ENCODE measurements at places on chromosomes 7 and 10.

DNA sequence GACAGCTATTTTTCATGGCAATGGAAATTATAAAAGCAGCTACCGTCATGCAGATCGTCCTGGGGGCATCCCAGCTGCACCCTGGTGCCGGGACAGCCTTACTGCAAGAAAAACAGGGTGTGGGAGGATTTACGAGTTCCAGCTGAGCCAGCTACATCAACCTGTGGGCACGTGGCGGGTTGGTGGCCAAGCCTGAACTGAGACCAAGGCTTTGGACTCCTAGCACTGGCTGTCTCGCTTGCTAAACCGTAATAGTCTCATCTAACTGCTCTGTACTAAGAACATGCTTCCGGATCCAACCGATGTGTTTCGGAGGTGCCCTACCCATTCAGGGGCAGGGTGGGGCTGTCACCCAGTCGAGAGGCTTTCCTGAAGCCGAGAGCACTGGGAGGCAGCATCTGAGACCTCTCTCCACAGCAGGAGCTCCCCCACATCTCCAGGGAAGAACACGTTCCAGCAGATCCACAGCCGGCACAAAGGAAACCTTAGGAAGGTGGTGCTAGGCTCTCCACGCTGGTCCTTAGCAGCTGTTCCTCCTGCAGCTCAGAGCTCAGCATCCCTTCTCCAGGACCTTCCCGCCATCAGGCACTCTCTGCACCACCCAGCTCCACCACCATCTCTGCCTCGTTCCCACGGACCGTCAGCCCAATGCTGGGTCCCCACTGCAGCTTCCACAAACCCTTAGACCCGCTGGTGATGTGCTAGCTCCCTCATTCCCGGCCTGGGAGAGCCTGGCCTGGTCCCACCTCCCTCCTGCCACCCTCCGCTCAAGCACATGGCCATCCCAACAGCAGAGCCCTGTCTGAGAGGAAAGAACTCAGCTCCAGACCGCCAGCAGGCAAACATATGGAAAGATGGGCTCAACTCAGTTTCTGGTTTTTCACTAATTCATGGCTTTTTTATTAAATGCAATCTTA is 158.5 kb downstream of the PTPRN2 start:
- peaks cover 7% of the 10 kb centered on the region for H3K4me1 ChIP-seq
- H3K36me3 ChIP-seq, result no peaks in the 10 kb centered on the region
- no peaks in the 10 kb centered on the region for H3K27me3 ChIP-seq
- no peak overlapping the region for H3K27ac ChIP-seq
- no peak for DNase-seq
- no peak overlapping the region for H3K4me3 ChIP-seq

DNA sequence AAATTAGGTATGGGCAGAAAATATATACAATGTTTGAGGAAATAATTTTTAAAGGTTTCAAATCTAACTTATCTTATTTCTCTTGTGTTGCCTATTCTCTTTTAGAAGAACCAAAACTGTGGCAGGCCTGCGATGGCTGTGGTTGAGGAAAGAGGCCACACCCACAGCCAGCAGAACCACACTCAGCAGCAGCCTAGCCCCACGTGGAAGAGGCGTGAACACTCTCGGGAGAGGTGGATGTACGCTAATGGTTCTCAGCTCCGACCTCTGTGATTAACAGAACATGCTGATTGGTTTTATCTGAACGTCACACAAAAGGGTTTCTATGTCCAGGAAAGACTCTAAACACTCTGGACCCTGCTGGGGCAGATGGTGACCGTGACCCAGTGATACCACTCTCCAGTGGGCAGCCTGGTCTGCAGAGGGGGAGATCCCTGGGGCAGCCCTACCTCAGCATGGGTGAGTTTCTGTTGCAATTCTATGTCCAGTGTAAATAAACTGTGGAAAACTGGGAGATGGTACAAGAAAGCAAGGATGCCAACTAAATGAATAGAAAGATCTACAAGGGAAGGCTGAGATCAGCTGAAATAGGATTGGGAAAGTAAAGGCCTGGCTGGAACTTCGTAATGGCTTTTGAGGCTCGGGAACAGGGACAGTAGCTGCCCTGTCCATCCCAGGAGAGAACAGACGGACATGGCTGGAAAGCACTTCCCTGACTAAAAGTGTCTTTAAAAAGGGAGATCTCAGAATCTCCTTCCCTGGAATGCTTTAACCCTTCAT is 26.6 kb downstream of the DIP2C start:
- no peaks in the 10 kb centered on the region for H3K27me3 ChIP-seq
- H3K4me3 ChIP-seq, result no peak overlapping the region
- DNase-seq, result no peak
- H3K27ac ChIP-seq, result no peak overlapping the region
- no peaks in the 10 kb centered on the region for H3K36me3 ChIP-seq

DNA sequence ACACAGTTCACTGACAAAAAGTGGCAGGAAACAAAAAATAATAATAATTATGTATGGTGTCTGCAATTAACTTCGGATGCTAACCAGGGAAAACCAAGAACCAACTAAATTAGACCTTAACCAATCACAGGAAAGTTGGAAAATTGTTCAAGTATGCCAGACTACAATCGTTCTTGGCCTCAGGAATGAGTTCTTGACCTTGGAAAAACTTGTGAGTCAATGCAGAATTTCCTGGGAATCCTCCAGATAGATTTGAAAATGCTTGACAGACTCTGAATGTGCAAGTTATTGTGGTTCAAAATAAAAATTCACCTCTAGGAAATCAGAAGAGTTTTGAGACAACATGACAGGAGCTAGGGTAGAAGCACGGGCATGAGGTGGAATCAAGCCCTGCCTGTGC is 171.5 kb downstream of the C7orf25 start:
- no peaks in the 10 kb centered on the region for H3K4me1 ChIP-seq
- DNase-seq, result no peak
- no peaks in the 10 kb centered on the region for H3K36me3 ChIP-seq
- no peaks in the 10 kb centered on the region for H3K27me3 ChIP-seq
- no peak overlapping the region for H3K27ac ChIP-seq

GRCh38 chr10:49534670-49535381 is 4.1 kb downstream of the ERCC6 start:
- no peaks in the 10 kb centered on the region for H3K27me3 ChIP-seq
- no peak overlapping the region for H3K27ac ChIP-seq
- H3K36me3 ChIP-seq, result peaks cover 24% of the 10 kb centered on the region
- no peak for DNase-seq
- peaks cover 35% of the 10 kb centered on the region for H3K4me1 ChIP-seq
- no peak overlapping the region for H3K4me3 ChIP-seq

DNA sequence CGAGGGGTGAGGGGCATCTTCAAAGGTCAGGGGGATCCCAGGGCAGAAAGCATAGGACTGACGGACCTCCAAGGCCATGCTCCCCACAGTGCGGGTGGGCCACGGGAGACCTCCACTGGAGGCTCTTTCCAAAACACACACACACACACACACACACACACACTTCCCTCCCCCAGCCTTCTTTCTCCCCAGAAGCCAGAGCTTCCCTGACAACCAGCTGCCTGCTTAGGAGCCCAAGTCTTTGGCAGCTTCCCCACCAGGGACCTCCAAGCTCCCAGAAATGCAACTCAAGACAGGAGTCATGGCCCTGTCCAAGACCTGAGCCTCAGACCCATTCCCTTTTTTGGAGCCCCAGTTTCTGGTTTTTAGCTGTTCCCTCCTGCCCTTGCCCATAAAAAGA is 710 bp upstream of the C10orf105 start:
- H3K4me3 ChIP-seq, result no peak overlapping the region
- H3K27me3 ChIP-seq, result no peaks in the 10 kb centered on the region
- H3K36me3 ChIP-seq, result no peaks in the 10 kb centered on the region
- H3K27ac ChIP-seq, result no peak overlapping the region

GRCh38 chr10:79020015-79020491 is 48.7 kb upstream of the ZMIZ1 start:
- H3K27ac ChIP-seq, result no peak overlapping the region
- H3K36me3 ChIP-seq, result no peaks in the 10 kb centered on the region
- peaks cover 4% of the 10 kb centered on the region for H3K4me1 ChIP-seq
- DNase-seq, result peak; percentile 32

DNA sequence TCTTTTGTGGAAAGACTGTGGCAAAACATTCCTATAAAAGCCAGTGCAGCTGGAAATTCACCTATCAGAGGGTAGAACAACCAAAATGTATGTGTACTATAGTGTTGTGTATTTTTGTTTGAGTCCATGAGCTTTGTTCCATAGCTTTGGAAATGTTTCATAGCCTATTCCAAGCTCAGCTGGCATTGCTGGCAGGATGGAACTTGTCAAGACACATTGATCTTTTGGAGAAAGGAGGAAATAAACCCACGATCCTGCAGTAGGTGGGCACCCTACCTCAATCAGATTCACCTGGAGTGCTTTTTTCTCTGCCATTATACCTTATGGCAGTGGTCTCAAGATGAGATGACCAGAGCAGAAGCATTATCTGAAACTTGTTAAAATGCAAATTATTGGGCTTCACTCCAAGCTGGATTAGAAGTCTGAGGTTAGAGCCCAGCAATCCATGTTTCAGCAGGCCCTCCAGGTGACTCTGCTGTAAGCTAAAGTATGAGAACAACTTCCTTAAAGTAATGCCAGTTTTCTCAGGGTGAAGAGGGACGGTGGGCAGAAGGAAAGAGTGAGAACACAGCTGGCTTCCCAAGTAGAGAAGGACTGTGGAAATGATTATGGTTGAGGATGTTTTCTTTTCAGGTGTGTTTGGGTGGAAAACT is 30.3 kb upstream of the CDK1 start:
- no peak overlapping the region for H3K4me3 ChIP-seq
- no peak overlapping the region for H3K27ac ChIP-seq
- H3K4me1 ChIP-seq, result no peaks in the 10 kb centered on the region

- no peaks in the 10 kb centered on the region for H3K36me3 ChIP-seq
- H3K4me3 ChIP-seq, result no peak overlapping the region
- H3K27ac ChIP-seq, result no peak overlapping the region
Measured at GRCh38 chr7:33710608-33711007, 194.7 kb upstream of the BMPER start.

GRCh38 chr10:66025186-66025585 is 900.6 kb upstream of the LRRTM3 start:
- no peaks in the 10 kb centered on the region for H3K4me1 ChIP-seq
- DNase-seq, result no peak
- H3K27me3 ChIP-seq, result no peaks in the 10 kb centered on the region
- H3K27ac ChIP-seq, result no peak overlapping the region
- H3K4me3 ChIP-seq, result no peak overlapping the region

- DNase-seq, result no peak
- peaks cover 15% of the 10 kb centered on the region for H3K4me1 ChIP-seq
- H3K27me3 ChIP-seq, result no peaks in the 10 kb centered on the region
- H3K27ac ChIP-seq, result no peak overlapping the region
- no peak overlapping the region for H3K4me3 ChIP-seq
Measured at GRCh38 chr7:16918288-16918895, 36.6 kb upstream of the AGR3 start.

DNA sequence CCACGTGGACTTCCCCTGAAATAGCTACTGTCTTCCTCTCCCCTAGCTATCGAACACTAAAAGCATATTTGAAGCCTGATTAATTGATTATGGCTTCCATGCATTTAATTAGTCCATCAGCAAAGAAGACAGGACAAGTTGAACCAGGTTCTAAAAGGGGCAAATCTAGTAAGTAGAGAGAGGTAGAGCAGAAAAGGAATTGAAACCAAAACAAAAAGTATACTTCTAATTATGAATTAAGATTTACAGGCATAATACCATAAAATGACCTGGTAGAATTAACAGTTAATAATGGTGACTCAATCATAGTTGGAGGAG is 393 bp upstream of the DNAJC1 start:
- no peaks in the 10 kb centered on the region for H3K36me3 ChIP-seq
- H3K4me1 ChIP-seq, result peaks cover 14% of the 10 kb centered on the region
- H3K27ac ChIP-seq, result peak overlapping the region; percentile 97
- no peak for DNase-seq

DNA sequence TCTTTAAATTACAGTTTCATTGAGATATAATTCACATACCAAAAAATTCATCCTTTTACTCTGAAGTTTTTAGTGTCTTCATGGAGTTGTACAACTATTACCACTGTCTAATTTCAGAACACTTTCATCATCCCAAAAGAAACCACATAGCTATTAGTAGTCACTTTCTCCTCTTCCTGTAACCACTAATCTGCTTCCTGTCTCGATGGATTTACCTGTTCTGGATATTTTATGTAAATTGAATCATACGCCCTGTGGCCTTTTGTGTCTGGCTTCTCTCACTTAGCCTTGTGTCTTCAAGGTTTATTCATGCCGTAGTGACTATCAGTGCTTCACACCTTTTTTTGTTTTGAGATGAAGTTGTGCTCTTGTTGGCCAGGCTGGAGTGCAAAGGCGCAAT is 135.5 kb downstream of the DOCK1 start:
- no peak overlapping the region for H3K27ac ChIP-seq
- H3K27me3 ChIP-seq, result no peaks in the 10 kb centered on the region
- peaks cover 74% of the 10 kb centered on the region for H3K36me3 ChIP-seq
- no peak for DNase-seq

GRCh38 chr7:36344622-36345021 is 45.0 kb upstream of the ANLN start:
- H3K27me3 ChIP-seq, result no peaks in the 10 kb centered on the region
- H3K4me1 ChIP-seq, result no peaks in the 10 kb centered on the region
- H3K27ac ChIP-seq, result no peak overlapping the region
- no peak for DNase-seq
- H3K4me3 ChIP-seq, result no peak overlapping the region
- H3K36me3 ChIP-seq, result no peaks in the 10 kb centered on the region

DNA sequence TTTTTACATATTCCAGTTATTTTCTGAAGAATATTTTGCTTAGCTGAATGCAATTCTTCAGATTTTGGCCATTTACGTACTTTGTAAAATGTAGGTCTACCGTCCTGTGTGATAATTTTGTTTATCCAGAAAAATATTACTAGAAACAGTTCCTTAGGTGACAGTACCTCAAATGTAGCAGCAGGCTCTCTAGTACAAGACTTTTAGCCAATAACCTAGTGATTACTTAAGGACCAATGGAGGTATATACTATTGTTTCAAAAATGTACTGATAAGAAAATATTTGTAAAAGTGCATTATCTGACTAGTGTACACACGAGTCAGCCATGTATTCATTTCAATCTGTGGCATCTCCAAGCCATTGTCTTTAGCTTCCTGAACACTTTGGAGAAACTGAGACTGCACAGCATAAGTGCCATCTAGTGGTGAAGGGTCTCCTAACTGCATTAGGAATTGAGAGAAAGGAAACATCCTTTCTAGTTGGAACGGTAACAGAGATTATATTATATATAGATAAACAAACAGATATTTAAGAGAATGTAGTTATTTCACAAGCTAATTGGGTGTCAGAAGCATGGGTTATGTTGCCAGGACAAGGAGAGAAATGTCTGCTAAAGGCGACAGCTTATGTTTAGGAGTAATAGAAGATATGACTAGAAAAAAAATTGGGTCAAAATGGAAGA is 23.7 kb downstream of the RTKN2 start:
- no peak overlapping the region for H3K27ac ChIP-seq
- no peak overlapping the region for H3K4me3 ChIP-seq
- H3K36me3 ChIP-seq, result no peaks in the 10 kb centered on the region
- no peak for DNase-seq

GRCh38 chr10:31120961-31121685 is 89.5 kb upstream of the ZNF438 start:
- no peaks in the 10 kb centered on the region for H3K36me3 ChIP-seq
- H3K4me1 ChIP-seq, result no peaks in the 10 kb centered on the region
- peak overlapping the region; percentile 26 for H3K27ac ChIP-seq
- no peak for DNase-seq
- no peak overlapping the region for H3K4me3 ChIP-seq

Measured in lower lobe of right lung (tissue), 2 donors.